ENCODE measurements at places on chromosomes 2 and 18. TPM values are rescaled to one million over a fixed set of nuclear protein-coding genes. Genes with fewer than 3 reads are reported as not detected.

ADRA2B gene
- 2.6 TPM for polyA plus RNA-seq

PLEK gene
- 52.2 TPM for polyA plus RNA-seq

STAT4 gene
- 1.7 TPM for polyA plus RNA-seq

DTNB gene
- polyA plus RNA-seq, result 7.7 TPM

CTLA4 gene
- 0.36 TPM for polyA plus RNA-seq

ATP8B1 gene
- polyA plus RNA-seq, result 3.1 TPM

EPAS1 gene
- polyA plus RNA-seq, result 314 TPM

LYG1 gene
- 0.59 TPM for polyA plus RNA-seq

LONRF2 gene
- 1.5 TPM for polyA plus RNA-seq

MAP3K19 gene
- not detected for polyA plus RNA-seq

ALPP gene
- polyA plus RNA-seq, result not detected

ANKRD30B gene
- 0.06 TPM for polyA plus RNA-seq

RNF25 gene
- 29.2 TPM for polyA plus RNA-seq

GRHL1 gene
- polyA plus RNA-seq, result 7.2 TPM

IL36G gene
- not detected for polyA plus RNA-seq

DPP10 gene
- polyA plus RNA-seq, result 0.18 TPM

LAMA1 gene
- polyA plus RNA-seq, result 1.5 TPM

RAX gene
- not detected for polyA plus RNA-seq

FAHD2A gene
- 20.8 TPM for polyA plus RNA-seq

NYAP2 gene
- polyA plus RNA-seq, result 0.01 TPM

TCF4 gene
- 6.7 TPM for polyA plus RNA-seq

ALPI gene
- not detected for polyA plus RNA-seq

FMNL2 gene
- polyA plus RNA-seq, result 22.3 TPM

SERPINB3 gene
- 0.08 TPM for polyA plus RNA-seq

NGEF gene
- polyA plus RNA-seq, result 2.2 TPM

VIL1 gene
- not detected for polyA plus RNA-seq

MSH6 gene
- polyA plus RNA-seq, result 10.0 TPM

CEBPZOS gene
- 21.6 TPM for polyA plus RNA-seq

SPATA3 gene
- not detected for polyA plus RNA-seq

ABCG5 gene
- polyA plus RNA-seq, result not detected
